ENCODE measurements at places on chromosomes 6 and 20.

DNA sequence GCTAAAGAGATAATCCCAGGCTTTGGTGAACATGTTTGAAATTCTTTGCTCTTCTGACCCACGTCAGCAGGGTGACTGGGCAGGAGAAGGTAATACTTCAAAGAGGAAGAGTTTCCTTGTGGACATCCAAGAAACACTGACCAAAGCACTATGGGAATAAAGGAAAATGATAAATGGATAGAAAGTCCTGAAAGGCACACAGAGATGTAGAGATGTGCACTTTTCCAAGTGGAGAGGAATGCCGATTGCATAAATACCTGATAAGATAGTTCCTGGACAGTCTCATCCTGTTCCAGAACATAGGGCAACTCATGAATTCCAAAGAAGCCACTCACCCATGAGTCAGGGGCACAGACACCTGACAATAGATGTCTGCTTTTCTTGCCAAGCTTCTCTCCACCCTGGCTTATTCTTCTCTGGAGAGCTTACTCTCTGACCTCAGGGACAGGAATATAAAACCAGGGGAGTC, 191.3 kb upstream of the FOXA2 start:
- DNase-seq = no peak

DNA sequence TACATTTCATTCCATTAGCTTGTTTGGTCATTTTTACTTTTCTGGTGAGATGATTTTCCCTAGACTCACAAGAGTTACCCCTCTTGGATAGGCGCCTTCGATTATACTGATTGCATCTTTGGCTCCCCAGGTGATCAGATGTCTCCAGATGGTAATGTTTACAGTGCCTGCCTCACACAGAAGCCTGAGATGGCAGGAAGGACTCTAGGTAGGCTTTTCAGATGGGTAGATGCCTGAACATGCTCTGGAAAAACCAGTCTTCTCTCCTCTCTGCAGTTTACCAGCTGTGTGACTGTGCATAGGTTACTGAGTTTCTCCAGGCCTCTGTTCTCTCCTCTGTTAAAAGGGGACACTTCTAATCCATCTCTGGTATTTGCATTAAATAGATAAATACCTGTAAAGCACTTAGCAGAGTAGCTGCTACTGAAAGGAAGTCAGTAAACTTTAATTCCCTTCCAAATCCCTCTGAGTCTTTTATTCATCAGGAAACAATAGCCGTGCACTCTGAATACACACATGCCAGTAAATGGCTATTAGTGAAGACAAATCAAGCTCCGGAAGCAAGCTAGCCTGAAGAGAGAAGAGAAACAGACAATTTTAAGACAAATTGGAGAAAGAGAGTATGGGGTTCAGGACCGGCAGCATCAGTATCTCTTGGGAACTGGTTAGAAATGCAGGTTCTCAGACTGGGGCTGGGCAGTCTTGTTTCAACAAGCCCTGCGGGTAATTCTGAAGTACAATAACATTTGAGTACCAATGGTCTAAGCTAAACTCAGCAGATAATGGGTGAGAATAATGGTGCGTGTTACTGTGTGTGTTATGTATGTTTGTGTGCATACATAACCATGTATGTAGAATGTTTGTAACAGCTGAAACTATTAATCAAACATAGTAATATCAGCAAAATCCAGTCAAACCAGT, 139.4 kb downstream of the UST start:
- no peak for DNase-seq

DNA sequence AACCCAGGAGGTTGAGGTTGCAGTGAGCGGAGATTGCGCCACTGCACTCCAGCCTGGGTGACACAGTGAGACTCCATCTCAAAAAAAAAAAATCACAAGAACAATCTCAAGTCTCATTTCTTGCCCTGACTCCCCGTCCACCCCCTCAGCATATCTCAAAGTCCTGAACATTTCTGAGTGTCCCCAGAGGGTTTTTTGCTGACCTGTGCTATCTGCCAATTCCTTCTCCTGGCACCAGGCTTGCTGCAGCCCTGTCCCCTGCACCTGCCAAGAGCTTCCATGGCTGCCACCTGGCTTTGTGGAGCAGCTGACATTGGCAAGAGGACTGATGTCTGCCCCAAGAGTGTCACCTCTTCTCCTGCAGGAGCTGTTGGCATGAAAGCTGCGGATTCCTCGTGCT, 54.9 kb upstream of the PTPRT start:
- no peak for DNase-seq

- no peak for DNase-seq
Measured at GRCh38 chr6:88972504-88973423, 9.3 kb upstream of the RNGTT start.

- no peak for DNase-seq
Measured at GRCh38 chr6:7904654-7905319, 5.8 kb downstream of the TXNDC5 start.

DNA sequence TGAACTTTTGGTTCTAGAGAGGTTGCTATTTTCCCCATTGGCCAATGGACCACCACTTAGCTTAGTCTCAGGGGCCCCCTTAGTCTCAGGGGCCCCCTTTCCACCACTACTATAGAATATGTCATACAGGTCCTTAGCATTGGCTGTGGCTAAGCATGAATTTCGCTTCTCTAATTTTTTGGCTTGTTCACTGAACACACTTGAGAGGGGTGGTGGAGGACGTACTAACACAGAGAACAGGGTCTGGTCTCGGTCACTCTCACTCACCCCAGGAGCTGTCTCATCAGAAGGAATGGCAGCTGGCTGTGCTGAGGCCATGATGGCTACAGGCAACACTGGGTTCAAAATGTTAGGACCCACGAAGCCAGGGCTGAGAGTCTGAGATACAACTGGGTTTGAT, 30.3 kb downstream of the ZNF318 start:
- DNase-seq = no peak

DNA sequence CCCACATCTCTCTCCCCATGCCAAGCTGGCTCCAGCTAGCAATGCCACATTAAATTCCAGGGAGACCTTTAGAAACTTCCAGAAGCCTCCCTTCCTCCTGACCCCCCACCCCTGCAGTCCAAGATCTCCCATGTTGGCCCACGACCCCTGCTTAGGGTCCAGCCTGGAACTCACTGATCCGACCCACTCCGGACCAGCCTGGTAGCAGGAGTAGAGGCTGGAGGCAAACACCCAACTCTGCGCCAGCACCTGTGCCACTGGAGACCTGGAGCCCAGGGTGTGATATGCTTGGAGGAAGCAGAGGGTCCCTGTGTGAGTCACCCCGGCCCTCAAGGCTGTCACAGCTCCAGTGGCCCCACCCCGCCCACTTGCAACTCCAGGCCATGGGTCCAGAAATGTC, 3.3 kb upstream of the ULBP1 start:
- DNase-seq = no peak

- DNase-seq = no peak
Measured at GRCh38 chr20:59976156-59976782, 18.0 kb downstream of the CDH26 start.

DNA sequence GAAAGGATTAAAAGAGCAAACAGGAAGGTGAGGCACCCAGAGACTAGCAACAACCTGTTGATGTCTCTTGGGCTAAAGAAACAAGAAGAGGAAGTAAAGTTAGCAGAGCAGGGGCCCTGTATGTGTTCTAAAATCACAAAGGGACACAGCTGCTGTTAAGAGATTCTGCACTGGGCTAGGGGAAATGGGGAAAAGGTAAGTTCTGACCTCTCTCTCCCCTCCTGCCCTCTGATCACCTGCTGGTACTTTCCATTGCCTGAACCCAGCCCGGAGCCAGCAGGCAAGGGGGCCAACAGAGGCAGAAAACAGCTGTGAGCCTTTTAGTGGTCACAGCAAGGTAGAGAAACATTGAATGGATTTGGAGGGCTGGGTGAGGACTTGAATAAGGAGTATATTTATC, 13.5 kb upstream of the CNR1 start:
- no peak for DNase-seq

DNA sequence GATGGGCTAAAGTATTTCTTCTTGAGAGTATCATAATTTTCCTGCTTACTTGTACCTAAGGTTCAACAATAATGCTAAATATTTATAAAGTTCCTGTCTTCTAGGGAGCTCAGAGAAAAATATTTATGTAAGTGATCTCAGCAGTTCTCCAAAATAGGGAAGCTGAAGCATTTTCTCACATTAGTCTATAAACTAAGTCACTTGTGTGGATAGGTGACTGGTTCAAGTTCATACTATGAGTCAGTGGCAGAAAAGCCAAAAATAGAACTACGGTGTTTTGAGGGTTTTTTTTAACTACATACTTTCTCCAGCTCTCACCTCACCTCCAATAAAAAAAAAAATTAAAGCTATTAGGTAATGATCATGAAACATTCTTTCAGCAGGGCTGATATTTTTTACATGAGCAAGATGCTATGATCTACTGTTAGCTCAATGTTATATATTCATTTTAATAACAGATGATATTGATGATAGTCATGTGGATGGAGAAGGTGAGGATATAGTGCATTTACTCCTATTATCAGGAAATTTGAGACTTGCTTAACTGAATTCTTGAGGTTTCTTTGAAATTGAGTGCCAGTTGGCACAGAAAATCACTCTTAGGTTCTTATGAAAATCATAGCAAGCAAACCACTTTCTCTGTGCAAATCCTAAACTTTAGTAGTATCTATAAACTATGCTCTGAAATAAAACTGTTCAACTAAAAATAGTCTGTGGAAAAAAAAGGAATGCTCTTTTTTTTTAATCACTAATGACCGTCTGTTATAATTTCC, 4.1 kb upstream of the MOXD1 start:
- DNase-seq = no peak

GRCh38 chr20:43525021-43525420, 17.5 kb downstream of the L3MBTL1 start:
- DNase-seq = no peak

- peak; percentile 81 for DNase-seq
Measured at GRCh38 chr6:135183002-135183531, 2.0 kb downstream of the MYB start.

- no peak for DNase-seq
Measured at GRCh38 chr6:75183099-75183541, 22.7 kb downstream of the COL12A1 start.

GRCh38 chr6:88619951-88620350, 343.5 kb downstream of the RNGTT start:
- no peak for DNase-seq

GRCh38 chr20:61759286-61760065, 306.2 kb downstream of the TAF4 start:
- no peak for DNase-seq

GRCh38 chr20:14375416-14375985, 38.1 kb upstream of the FLRT3 start:
- no peak for DNase-seq

DNA sequence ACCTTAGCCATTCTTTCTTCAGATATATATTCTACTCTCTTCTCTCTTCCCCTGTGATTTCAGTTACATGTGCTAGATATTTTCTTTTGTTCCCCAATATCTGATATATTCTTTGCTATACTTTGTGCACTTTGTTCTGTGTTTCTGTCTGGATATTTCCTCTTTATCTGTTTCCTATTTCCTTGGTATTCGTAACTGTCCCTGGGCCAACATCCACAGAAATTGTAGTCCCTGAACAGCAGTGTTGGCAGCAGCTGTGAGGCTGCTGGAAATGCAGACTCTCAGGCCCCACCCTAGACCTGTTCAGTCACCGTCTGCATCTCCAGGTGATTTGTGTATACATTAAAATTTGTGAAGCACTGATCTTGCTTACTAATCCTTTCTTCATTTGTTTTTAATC, 522.9 kb upstream of the SOX4 start:
- no peak for DNase-seq

GRCh38 chr6:133432021-133432989, 191.1 kb downstream of the EYA4 start:
- DNase-seq = no peak

DNA sequence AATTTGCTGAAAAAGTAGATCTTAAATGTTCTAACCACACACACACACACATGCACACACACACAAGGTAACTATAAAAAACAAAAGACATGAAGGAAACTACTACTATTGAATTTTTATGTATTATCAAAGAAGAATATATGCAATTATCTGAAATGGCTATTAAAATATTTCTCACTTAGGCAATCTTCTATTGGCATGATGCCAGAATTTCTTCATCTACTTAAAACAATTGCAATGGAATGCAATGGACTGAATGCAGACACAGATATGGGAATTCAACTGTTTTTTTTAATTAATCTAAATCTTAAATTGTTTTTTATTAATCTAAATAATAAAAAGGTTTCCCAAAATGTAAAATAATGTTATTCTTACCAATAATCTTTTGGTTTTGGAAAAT, 152.6 kb upstream of the SMLR1 start:
- no peak for DNase-seq

DNA sequence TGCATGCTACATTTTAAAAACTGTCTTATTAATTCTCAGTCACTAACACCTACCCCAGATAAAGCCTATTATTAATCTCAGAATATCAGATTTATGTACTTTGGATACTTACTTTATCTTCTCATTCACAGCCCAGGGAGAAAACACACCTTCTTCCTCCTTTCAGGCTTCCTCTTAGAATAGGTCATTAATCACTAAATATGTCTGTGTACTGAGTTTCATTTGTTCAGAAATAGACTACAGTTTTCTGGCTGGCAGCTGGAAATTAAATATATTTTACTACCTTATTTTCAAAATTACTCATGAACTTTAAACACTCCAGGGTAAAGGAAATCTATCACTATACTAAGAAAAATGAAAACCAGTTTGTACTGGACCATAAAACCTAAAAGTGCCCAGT, 147.7 kb upstream of the DST start:
- DNase-seq = no peak

- peak; percentile 58 for DNase-seq
Measured at GRCh38 chr6:42260972-42261371, 43.3 kb upstream of the MRPS10 start.

DNA sequence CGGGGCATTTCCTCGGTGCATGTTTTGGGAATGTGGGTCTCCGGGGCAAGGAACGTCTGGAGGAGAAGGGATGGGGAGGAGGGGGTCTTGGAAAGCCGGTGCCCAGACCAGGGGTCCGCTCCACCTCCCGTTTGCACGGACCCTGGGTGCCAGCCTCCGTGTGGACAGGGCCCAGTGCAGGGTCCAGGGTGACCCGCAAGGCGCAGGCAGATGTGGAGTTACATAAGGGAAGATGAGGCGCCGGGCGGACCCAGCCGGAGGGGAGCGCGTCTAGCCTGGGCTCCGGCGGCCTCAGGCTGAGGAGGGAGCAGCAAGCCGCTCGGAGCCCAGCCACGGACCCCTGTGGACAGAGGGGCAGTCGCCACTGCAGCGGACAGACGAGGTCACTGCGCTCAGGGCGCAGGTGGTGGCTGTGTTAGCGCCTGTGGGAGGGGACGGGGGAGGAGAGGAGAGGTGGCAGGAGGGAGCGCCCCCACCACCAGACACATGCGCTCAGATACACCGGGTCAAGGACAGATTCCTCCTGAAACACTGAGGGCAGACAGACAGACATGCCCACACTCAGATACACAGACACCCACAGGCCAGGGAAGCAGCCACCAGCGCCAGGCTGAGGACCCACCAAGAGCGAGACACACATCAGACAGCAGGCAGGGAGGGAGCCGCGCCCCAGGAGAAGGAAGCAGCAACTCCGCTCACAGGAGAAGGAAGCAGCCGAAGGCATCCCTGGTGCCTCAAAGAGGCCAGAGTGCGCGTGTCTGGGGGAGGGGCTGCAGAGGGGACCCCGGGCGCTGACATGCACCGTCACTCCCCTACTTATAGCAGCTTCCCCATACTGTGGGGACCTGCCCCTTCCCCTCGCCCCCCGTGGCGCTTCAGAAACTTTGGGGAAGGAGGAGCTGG, 839 bp upstream of the HRH3 start:
- DNase-seq = no peak
